Testis (tissue), 5 donors: ENCODE measurements at places on chromosomes 12 and 14.

DNA sequence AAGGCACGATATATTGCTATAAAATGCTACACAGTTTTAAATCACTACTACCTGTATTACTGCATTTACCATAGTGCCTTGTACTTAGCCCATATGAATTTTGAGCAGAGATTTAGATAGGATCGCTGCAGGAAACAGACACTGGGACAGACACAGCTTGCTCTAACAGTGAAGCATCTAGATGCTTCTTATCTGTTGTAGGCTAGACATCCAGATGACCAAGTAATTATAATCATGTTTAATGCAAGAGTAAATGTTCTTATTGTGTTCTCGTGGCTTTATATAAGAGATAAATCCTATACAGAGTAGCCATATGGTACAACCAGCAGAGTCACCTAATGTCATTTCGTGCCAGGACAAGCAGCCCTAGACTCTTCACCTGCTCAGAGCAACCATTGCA is 92.8 kb downstream of the ASCL1 start:
- no peaks in the 10 kb centered on the region for H3K27me3 ChIP-seq
- DNase-seq: no peak
- no peak overlapping the region for H3K4me3 ChIP-seq

- no peaks in the 10 kb centered on the region for H3K36me3 ChIP-seq
- H3K4me3 ChIP-seq: no peak overlapping the region
- no peaks in the 10 kb centered on the region for H3K4me1 ChIP-seq
- H3K27ac ChIP-seq: no peak overlapping the region
- H3K27me3 ChIP-seq: no peaks in the 10 kb centered on the region
- DNase-seq: no peak
Observed at GRCh38 chr12:111064982-111065381, 144.6 kb upstream of the MYL2 start.

- H3K36me3 ChIP-seq: no peaks in the 10 kb centered on the region
- H3K4me1 ChIP-seq: no peaks in the 10 kb centered on the region
- H3K4me3 ChIP-seq: no peak overlapping the region
- no peaks in the 10 kb centered on the region for H3K27me3 ChIP-seq
Observed at GRCh38 chr12:1992732-1993131, 11.5 kb downstream of the DCP1B start.

- no peaks in the 10 kb centered on the region for H3K4me1 ChIP-seq
- H3K36me3 ChIP-seq: no peaks in the 10 kb centered on the region
- no peak overlapping the region for H3K27ac ChIP-seq
- no peaks in the 10 kb centered on the region for H3K27me3 ChIP-seq
Observed at GRCh38 chr14:37116933-37117849, 55.2 kb downstream of the SLC25A21 start.

DNA sequence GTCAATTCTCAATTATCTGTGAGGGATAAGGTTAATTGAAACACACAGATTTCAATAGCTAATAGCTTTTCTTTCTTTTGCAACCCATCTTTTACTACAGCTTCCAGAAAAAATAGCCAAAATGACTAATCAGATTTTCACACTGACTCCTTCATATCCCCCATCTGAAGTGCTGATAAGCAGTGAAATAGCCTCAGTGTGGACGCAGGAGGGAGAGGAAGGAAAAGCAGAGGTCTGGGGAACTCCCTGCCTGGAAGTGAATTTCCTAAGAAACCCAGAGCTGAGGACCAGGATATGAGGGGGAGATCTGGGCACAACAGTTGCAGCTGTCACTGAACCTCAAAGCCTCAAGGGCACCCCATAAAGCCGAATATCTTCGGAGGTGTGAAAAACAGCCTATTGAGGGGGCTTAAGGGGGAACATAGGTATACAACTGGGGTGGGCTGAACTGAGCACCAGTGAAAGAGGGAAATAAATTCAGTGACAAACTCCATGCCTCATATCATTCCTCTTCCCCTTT is 60.9 kb downstream of the EMP1 start:
- H3K36me3 ChIP-seq: no peaks in the 10 kb centered on the region
- H3K4me3 ChIP-seq: no peak overlapping the region
- no peaks in the 10 kb centered on the region for H3K27me3 ChIP-seq
- no peak overlapping the region for H3K27ac ChIP-seq

DNA sequence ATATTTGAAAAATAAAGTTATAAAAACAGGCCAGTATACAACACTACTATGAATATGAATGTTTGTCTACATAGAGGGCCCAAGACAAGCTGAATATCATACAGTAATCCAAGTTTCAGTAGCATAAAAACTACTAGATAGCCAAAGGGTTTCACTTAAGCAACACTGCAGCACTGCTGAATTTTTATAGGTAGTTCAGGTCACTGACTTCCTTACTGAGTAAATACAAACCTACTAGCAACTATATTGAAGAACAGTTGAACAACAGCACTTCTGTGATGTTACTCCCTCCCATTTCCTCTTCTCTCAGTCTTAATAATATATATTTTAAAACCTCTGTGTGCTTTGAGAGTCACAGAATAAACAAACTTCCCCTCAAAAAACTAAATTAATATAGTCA is 42.7 kb downstream of the GTF2A1 start:
- H3K4me1 ChIP-seq: no peaks in the 10 kb centered on the region
- no peak overlapping the region for H3K27ac ChIP-seq
- no peak for DNase-seq
- H3K36me3 ChIP-seq: no peaks in the 10 kb centered on the region
- H3K4me3 ChIP-seq: no peak overlapping the region

DNA sequence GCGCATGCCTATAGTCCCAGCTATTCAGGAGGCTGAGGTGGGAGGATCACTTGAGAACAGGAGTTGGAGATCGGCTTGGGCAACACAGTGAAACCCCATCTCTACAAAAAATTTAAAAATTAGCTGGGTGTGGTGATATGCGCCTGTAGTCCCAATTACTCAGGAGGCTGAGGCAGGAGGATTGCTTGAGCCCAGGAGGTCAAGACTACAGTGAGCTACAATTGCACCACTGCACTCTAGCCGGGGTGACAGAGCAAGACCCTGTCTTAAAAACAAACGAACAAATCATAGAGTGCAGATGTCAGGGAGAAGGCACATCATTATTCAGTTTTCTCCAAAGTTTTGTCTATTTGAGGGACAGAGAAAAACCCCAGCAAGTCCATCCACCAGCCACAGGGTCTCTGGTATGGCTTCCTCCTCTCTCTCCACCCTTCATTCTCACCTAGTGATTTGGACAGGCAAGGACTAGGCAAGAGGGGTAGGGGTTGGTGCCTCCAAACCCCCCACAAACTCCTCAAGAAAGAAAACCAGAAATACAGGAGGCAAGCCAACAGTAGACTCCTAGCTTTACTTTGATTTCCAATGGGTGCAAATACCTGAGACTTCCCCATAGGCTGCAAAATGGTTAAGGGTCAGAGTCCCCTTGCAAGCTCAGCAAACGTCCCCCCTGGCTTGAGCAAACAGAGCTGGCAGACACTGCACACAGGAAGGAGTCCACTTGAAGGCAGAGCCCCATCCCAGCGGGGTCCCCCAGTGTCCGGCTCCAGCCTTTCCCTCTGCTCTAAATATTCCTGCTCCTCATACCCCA is 26.5 kb upstream of the RPLP0 start:
- no peaks in the 10 kb centered on the region for H3K27me3 ChIP-seq
- H3K4me1 ChIP-seq: peaks cover 75% of the 10 kb centered on the region
- H3K4me3 ChIP-seq: no peak overlapping the region
- no peaks in the 10 kb centered on the region for H3K36me3 ChIP-seq
- DNase-seq: no peak

- H3K36me3 ChIP-seq: no peaks in the 10 kb centered on the region
- no peaks in the 10 kb centered on the region for H3K4me1 ChIP-seq
- no peaks in the 10 kb centered on the region for H3K27me3 ChIP-seq
- H3K4me3 ChIP-seq: no peak overlapping the region
Observed at GRCh38 chr14:65933400-65934069, 521.0 kb downstream of the FUT8 start.

DNA sequence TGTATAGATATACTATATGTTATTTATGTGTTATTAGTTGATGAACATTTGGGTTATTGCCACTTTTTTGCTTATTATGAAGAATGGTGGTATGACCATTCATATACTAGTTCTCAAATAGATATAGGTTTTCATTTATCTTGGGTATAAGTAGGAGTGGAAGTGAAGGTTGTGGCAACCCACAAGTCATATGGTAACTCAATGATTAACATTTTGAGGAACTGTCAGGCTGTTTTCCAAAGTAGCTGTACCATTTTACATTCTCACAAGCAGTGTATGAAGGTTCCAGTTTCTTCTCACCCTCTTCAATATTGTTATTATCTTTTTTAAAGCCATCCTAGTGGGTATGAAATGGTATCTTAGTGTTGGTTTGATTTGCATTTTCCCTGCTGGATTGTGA is 19.0 kb upstream of the MSRB3 start:
- no peak overlapping the region for H3K27ac ChIP-seq
- DNase-seq: no peak
- H3K4me3 ChIP-seq: no peak overlapping the region

GRCh38 chr14:39302124-39302810 is 68.6 kb downstream of the MIA2 start:
- no peak overlapping the region for H3K27ac ChIP-seq
- no peaks in the 10 kb centered on the region for H3K4me1 ChIP-seq
- no peaks in the 10 kb centered on the region for H3K27me3 ChIP-seq
- DNase-seq: no peak

GRCh38 chr14:23513818-23514643 is 37.5 kb downstream of the ZFHX2 start:
- H3K27me3 ChIP-seq: no peaks in the 10 kb centered on the region
- DNase-seq: no peak
- H3K4me3 ChIP-seq: no peak overlapping the region
- H3K27ac ChIP-seq: no peak overlapping the region
- no peaks in the 10 kb centered on the region for H3K36me3 ChIP-seq

- peak overlapping the region; percentile 69 for H3K27ac ChIP-seq
- DNase-seq: peak; percentile 72
- H3K36me3 ChIP-seq: no peaks in the 10 kb centered on the region
- no peaks in the 10 kb centered on the region for H3K27me3 ChIP-seq
- H3K4me3 ChIP-seq: peak overlapping the region; percentile 69
Observed at GRCh38 chr12:24561882-24562770, 386.8 kb downstream of the BCAT1 start.

DNA sequence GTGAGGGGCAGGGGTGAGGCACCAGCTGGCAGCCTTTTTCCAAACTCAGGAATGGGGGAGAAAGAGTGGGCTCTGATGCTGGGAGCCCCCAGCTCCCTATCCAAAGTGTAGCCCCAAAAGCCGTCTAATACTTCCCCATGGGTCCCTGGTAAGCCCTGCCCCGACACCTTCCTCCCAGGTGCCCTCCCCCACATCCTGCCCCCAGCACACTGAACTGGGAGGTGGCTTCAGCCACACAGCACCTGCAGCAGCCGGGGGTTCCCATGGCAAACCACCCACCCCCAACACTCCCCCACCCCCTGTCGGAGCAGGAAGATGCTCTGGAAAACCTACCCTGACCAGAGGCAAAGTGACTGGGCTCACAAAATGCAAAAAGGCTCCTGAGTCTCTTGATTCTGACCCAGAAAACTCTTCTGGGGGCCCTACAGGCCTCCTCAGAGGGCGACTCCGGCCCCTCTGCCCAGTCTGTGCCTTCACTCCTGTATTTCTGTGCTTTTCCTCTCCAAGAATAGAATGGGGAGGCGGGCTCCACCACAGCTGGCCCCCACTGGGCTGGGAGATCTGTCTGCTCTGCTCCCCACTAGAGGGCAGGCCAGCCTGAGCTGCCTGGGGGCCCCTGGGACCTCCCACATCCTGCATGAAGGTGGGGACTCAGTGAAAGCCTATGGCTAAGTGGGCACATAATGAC is 81.6 kb downstream of the ITPK1 start:
- peaks cover 66% of the 10 kb centered on the region for H3K4me1 ChIP-seq
- no peak overlapping the region for H3K4me3 ChIP-seq

DNA sequence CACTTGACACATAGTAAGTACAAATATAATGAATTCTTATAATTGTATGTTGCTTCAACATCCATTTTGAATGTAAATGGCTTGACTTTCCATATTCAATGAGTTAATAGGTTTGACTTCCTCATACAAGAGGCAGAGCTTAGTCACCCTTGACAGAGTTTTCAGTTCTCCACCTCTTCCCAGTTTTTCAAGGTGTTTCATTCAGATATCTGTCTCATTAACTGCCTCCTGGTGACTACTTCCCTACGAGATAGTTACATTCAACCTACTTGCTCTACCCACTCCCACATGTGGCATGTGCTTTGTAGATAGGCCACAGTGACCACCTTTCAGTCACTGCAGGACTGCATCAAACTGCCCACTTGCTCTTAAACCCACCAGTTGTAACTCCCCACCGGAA is 60.0 kb downstream of the MYF5 start:
- H3K27me3 ChIP-seq: no peaks in the 10 kb centered on the region
- H3K36me3 ChIP-seq: no peaks in the 10 kb centered on the region
- no peak overlapping the region for H3K4me3 ChIP-seq
- no peak for DNase-seq
- no peak overlapping the region for H3K27ac ChIP-seq
- H3K4me1 ChIP-seq: peaks cover 7% of the 10 kb centered on the region

- no peaks in the 10 kb centered on the region for H3K4me1 ChIP-seq
- no peaks in the 10 kb centered on the region for H3K27me3 ChIP-seq
- no peak overlapping the region for H3K4me3 ChIP-seq
- no peaks in the 10 kb centered on the region for H3K36me3 ChIP-seq
- no peak for DNase-seq
- H3K27ac ChIP-seq: no peak overlapping the region
Observed at GRCh38 chr12:27355979-27356378, 23.3 kb downstream of the BMAL2 start.

- DNase-seq: peak; percentile 50
- no peaks in the 10 kb centered on the region for H3K36me3 ChIP-seq
- H3K4me3 ChIP-seq: no peak overlapping the region
- no peaks in the 10 kb centered on the region for H3K27me3 ChIP-seq
Observed at GRCh38 chr12:116426391-116427136, 132.6 kb upstream of the MAP1LC3B2 start.
